ENCODE measurements at places on chromosomes 5 and 9.
A peak's percentile ranks its signal among the peaks of the same experiment; 100 is the strongest.

GRCh38 chr9:117597977-117598376, 106.2 kb upstream of the TLR4 start:
- DNase-seq, result no peak

GRCh38 chr9:125332527-125332926, 70.9 kb downstream of the GAPVD1 start:
- no peak for DNase-seq

DNA sequence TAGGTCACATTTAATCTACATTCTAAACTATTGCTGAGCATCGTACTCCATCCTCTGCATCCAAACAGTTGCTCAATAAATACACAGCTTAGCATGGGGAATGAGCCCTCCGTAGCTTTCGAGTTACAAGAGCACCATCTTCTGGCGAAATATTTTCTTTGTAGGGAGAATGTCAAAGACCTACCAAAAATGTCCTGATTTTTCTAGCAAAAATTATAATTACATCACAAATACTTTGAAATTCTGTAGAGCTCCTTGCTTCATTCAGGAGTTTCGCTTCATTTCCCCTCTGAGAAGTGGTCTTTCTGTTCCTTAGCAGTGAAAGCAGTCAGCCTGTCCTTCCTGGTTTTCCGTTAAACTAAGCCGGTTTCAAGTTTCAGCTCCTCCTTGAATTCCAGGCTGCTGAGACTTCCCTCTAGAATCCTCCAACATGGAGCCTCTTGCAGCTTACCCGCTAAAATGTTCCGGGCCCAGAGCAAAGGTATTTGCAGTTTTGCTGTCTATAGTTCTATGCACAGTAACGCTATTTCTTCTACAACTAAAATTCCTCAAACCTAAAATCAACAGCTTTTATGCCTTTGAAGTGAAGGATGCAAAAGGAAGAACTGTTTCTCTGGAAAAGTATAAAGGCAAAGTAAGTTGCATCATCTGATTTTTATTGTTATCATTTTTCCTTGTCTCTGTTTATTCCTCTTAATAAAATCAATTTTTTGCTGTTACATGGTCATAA, at the start of gene GPX8:
Gene GPX8 (plus strand): TSS at position 409 of the 730 bp plus-strand sequence. CDS start 22 bp downstream, at position 431.
- DNase-seq, result peak; percentile 41

GRCh38 chr9:37575511-37575914, 667 bp downstream of the FBXO10 start:
- no peak for DNase-seq

DNA sequence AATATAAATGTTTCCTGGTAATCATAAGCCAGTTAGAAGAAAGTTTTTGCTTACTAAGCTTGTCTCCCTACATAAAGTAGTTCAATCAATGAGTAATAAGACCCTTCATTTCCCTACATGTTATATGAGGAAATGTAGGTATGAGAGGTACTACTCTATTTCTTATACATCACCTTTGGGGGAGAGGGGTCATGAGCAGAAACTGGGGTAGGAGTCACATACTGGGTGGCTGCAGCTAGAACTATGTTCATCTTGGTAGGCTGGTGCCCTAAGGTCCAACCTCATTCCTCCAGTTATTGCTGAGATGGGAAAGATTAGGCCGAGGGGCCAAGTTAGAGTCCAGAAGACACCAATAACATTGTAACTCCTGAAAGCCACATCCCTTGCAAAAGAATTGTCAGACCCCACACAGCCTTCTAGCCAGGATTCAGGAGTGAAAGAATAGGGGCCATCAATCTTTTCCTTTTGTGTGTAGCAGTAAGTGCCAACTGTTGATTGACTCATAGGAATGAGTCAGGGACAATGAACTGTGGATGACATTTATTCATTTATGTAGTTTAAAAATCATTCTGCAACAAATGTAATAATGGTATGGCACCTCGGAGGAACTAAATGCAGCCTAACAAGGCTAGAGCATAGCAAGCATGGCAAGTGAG, 21.6 kb upstream of the SREK1 start:
- DNase-seq, result no peak

- no peak for DNase-seq
These were observed 27.7 kb downstream of the PLCXD3 start for GRCh38 chr5:41482715-41483114.

GRCh38 chr5:14265570-14265969, 122.4 kb downstream of the TRIO start:
- no peak for DNase-seq

- DNase-seq, result no peak
These were observed 47.9 kb upstream of the HSPA9 start for GRCh38 chr5:138623053-138623452.

All from Calu3 (cell line).